ENCODE measurements at places on chromosomes 5 and 9. TPM values are rescaled to one million over a fixed set of nuclear protein-coding genes. Genes with fewer than 3 reads are reported as not detected.

- DNase-seq, result no peak
Measured at GRCh38 chr9:110748251-110748893, 79.8 kb downstream of the MUSK start.

DNA sequence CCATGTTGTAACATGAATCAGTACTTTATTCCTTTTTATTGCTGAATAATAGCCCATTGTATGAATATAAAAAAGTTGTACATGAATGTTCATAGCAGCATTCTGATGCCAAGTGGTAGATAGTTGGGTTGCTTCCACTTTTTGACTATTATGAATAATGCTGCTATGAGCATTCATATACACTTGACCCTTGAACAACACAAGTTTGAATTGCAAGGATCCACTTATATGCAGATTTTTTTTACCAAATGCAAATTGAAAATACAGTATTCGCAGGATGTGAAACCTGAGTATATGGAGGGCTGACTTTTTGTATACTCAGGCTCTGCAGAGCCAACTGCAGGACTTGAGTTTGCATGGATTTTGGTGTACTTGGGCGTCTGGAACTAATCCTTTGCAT lies 14.7 kb upstream of the SIL1 start:
- no peak for DNase-seq

- DNase-seq, result no peak
Measured at GRCh38 chr9:102435427-102435826, 559.7 kb upstream of the CYLC2 start.

DNA sequence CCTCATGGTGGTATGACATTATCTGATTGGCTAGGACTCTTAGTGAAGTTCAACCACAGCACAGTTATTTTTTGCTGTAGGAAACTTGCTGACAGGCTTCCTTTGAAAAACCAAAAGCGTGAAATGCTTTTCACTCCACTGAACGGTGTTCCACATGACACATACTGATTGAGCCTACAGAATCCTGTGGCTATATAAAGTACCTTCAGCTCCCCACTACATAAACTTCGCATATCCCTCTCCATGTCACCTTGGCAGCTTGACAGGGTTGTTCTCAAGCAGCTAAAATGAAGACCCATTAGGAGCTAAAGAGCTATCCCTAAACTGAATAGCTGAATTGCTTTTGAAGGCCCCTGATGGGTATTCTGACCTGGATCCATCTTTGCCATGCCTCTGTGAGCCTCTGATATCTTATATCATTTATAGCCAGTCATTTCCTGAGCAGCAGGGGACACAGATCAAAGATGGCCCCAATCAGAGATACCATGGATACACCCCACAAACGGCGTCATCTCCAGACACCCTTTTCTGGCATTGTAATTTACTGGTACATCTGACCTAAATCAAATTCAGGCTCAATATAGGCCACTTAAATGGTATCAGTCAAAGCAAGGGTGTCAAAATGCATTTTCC lies 91.5 kb downstream of the APBA1 start:
- no peak for DNase-seq

DNA sequence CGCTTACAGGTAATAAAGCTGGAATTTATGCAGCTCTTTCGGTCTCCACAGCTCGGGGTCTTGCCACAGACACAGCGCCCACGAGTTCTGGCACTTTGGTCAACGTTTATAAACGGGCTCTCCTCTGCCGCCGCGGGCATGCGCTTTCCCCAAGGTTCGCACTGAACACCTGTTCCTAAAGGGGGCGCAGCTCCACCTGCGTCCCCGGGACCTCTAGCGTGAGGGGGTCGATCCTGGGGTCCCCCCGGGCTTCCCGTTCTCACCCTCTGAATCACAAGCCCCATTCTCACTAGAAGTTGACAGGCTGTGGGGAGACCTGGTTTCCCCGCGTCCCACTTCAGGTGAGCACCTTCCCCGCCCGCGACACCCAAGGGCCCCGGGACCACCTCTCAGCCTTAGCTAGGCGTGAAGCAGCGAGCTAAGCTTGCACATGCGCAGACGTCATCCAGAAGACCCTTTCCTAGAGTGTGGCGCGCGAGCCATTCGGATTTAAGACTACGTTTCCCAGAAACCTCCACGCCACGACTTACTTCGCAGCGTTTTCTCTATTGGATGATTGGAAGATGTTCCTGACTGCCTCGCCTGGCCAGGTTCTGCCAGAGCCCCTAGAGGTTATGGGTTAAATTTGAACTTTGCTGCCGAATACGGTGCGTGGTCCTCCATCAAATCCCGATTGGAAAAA lies 21.3 kb upstream of the ZNF782 start:
- peak; percentile 71 for DNase-seq

DNA sequence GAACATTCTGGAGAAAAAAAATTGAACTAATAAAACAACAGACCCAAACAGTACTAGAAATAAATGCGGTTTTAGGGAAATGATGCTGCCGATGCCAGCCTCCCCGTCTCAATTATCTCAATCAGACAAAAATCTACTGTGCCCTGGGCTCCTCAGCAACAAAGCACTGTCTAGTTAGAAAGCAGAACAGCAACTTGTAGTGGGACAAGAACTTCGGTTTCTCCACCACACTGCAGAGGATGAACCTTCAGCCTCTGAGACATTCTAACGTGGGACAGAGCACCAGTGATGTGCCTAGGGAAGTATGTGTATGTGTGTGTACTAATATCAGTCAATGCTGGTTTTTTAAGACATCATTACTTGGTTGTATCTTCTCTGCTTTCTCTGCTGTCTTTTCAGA lies 11.1 kb upstream of the CAST start:
- no peak for DNase-seq

The CD14 gene
- total RNA-seq, result 4.1 TPM

The RASGRF2 gene
- 12.1 TPM for total RNA-seq

The PCDH12 gene
- total RNA-seq, result under 0.01 TPM

- DNase-seq, result no peak
Measured at GRCh38 chr5:171654881-171655280, 130.7 kb upstream of the SMIM23 start.

GRCh38 chr5:121285801-121286521 lies 565.7 kb upstream of the FTMT start:
- no peak for DNase-seq

GRCh38 chr9:135255841-135256580 lies 168.5 kb downstream of the OLFM1 start:
- no peak for DNase-seq

DNA sequence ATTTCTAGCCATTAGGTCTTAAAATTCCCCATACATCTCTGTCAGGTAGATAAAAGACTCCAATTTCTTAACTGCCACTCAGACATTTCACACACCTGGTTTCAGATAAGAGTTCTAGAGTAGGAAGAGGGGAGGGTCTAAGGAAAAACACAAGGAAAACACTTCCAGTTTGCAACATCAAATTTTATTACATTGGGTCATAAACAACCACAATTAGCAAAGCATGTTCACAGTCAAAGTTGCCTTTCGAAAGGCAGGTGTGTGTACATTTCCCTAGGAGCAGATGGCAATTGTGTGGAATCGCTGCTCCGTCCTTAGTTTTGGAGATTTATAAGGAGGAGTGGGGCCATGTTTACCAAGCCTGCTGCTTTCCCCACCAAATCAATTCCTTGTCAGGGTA lies 120.8 kb downstream of the DMRT2 start:
- DNase-seq, result no peak

DNA sequence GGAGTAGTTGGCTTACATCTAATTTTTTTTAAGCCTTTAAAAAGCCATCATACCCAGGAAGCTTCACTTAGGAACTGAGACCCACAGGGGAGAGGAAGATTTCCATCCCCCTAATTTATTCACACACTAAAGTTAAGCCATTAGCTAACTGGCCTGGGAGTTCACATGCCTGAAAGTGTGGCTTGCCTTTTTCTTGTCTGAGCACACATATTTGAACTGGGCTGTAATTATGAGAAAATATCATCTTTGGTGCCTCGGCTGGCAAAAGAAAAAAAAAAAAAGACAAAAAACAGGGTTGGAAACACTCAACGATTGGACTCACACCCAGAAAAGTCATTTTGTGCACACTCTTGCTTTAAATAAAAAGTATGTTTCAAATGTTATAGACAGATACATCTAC lies 847.3 kb downstream of the MAT2B start:
- DNase-seq, result peak; percentile 64

DNA sequence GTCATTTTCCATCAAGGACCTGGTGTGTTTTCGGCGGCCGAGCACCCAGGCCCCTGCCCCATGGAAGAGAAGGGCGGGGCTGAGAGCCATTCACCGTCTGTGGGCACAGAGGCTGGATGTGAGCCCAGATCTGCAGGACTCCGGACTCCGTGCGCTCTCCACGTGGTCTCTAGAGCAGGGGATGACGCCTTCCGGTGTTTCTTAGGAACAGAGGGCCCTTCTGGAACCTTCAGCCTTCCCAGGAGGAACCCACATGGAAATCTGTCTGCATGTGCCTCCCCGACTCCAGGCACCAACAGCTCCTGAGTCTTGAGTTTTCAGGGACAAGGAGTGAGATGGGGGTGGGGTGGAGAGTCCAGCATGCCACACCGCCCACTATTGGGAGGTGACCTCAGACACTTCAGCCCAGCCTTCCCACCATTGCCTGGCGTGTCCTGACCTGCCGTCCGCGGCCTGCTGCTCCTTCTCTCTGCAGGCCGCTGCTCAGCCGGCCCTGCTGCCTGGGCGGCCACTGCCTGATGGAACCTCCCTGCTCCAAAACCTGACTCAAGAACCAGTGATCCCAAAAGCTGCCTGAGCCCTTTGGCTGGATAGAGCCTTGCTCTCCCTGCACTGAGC lies 2.4 kb upstream of the RXRA start:
- DNase-seq, result no peak

DNA sequence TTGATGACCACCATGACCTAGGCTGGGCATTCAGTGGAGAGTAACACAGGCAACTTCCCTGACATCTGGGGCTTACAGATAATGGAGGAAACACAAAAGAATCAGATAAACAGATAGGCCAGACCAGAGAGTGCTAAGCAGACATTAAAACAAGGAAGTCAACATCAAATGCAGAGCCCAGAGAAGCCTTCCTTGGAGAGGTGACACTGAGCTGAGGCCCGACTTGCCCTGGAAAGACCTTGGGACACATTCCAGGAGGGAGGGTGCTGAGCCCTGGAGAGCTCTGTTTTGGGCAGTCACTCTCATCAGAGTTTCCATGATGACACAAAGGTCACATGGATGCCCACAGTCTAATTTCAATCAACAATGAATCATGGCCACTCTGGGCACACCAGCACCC lies 31.9 kb upstream of the C5orf58 start:
- DNase-seq, result no peak

DNA sequence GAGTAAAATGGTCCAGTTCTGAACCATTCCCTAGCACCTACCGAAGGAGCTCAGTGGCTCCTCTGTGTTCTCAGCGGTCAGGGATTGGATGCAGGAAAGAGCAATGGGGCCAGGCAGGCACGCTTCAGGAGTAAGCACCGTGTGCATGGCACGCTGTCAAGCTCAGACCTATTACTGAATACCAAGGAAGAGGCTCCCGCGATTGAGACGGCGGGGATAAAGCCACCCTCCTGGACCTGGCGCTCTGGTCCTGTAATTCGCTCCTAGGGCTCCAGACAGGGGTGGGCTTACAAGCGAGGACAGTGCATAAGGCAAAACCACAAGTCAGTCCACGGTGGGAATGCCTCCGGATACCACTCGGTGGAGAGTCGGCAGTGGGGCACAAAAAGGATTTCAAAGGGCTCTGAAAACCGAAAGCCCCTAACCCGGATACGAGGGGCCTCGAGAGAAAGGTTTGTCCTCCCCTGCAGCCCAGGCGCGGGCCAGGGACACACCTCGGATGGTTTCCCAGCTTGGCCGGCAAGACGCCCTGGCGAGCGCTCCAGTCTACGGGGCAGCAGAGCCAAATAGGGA lies 988 bp downstream of the OXCT1 start:
- peak; percentile 46 for DNase-seq

The SCGB3A2 gene
- total RNA-seq, result not detected

- DNase-seq, result peak; percentile 91
Measured at GRCh38 chr9:107734256-107735013, 244.9 kb upstream of the KLF4 start.

GRCh38 chr9:19550009-19550408 lies 141.2 kb downstream of the ACER2 start:
- no peak for DNase-seq

The CDH12 gene
- not detected for total RNA-seq

DNA sequence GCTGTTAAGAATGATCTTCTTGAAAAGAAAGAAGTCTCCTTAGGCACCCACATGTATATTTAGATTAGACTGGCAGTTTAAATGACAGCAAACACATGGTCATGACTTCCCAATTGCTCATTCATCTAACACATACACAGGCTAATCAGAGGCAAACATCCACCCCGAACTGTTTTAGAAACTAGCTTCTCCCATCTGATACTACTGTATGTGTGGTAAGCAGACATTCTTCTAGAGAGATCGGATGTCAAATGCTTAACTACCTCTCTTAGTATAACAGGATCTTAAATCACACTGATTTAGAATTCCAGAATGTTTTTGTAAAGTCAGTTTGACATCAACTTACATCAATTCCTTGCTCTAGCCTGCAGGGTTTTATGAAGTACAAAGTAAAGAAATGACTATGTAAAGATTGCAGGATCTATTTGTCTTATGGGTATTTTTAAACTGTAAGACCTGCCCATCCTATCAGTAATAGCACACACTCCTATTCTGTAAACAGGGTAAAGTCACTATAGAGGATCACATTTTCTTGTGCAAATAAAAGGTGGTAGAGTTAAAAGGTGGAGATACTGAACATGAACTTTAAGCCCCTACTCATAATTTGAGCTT lies 239.7 kb downstream of the MLLT3 start:
- DNase-seq, result peak; percentile 56

DNA sequence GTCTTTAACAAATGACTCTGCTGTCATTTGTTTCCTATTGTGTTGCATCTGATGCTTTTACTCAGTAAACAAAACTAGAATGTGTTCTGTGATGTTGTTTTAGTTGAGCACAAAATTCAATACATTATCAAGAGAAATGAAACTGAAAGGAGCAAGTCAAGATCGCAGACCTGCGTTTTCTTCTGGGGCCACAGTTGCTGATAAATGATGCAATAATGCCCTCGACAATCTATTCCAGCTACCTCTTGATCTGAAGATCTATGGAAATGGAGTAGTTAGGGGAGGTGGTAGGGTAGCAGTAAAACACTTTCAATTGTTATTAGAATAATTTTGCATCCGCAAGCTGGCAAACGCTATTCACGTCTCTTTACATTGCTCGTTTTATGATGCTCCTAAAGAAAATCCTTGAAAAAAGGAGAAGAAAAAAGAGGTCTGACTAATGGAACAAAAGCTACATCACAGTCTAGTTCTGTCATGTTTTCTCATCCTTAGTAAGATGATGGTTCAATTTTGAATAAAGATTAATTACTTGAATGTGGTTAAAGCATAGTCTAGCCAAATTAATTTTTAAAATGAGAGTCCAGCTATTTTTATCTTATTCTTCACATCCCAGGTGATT lies 1.6 kb downstream of the ZNF366 start:
- DNase-seq, result no peak

The NRG2 gene
- 0.51 TPM for total RNA-seq

GRCh38 chr9:137545123-137545522 lies 5.1 kb downstream of the PNPLA7 start:
- peak; percentile 14 for DNase-seq
